ENCODE measurements at places on chromosomes 3 and 15. TPM values are rescaled to one million over a fixed set of nuclear protein-coding genes. Genes with fewer than 3 reads are reported as not detected.

The FHIT gene
- 0.79 TPM for polyA plus RNA-seq

The CHRM5 gene
- polyA plus RNA-seq, result 0.03 TPM

The RTP4 gene
- polyA plus RNA-seq, result 1.0 TPM

The DNAH12 gene
- polyA plus RNA-seq, result 0.06 TPM

The OR5K2 gene
- polyA plus RNA-seq, result not detected

The ABTB1 gene
- polyA plus RNA-seq, result 11.8 TPM

The CLDN18 gene
- polyA plus RNA-seq, result not detected

The FYCO1 gene
- 24.8 TPM for polyA plus RNA-seq

The MOBP gene
- not detected for polyA plus RNA-seq

The XCR1 gene
- 0.01 TPM for polyA plus RNA-seq

The COPG1 gene
- polyA plus RNA-seq, result 237 TPM

The KCNMB2 gene
- 0.07 TPM for polyA plus RNA-seq

The SOX14 gene
- polyA plus RNA-seq, result not detected
